GF-D8 (cell line): ENCODE measurements at places on chromosomes 11 and 22.

DNA sequence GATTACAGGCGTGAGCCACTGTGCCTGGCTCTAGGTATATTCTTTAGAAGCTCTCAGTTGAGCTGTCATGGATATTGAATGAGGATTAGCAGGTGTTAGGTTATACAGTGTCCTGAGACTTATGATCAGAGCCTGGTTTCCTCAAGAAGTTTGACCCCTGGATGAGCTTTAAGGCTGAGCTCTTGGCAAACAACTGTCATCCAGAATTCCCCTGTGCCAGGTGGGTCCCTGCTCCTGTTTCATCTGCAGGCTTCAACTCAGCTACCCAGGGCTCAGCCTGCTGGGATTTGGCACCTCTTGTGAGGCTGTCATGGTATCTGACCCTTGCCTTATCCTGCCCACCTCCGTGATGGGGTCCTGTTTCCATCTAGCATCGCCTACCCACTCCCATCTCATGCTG, 24.3 kb downstream of the SERPINH1 start:
- DNase-seq = no peak

GRCh38 chr11:77993902-77994301, 566 bp downstream of the INTS4 start:
- DNase-seq = no peak

GRCh38 chr11:69397732-69398131, 83.7 kb upstream of the LINC01488 start:
- DNase-seq = no peak

DNA sequence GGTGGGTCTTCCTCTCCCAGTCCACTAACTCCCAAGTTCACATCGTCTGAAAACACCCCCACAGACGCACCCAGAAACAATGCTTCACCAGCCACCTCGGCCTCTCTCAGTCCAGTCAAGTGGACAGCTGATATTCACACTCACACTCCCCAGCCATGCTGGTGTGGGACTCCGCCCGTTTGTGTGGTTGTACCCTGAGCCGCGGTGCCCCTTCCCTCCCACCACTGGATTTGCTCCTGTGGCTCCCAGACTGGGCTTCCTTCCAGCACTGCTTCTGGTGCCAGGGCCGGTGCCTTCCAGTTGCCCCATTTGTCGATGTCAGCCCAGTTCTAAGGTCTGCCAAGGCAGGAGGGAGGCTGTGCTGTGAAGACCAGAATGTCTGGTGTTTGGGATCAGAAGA, 37.9 kb upstream of the PLET1 start:
- no peak for DNase-seq

DNA sequence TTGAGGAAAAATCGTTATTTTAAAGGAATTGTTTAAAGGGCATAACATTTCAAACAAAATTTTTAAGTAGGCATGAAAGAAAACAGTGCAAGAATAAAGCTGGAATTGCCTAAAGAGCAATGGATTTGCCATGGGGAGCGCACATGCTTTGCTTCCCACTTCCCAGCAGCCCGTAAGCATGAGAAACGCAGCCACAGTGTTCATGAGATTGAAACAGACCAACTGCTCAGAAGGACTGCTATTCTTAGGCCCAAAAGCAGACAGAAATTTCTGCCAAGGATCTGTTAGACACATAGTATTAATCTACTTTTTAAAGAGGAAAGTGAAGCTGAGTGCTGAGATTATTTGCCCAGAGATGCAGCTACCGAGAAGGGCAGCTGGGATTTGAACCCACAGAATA, 34.2 kb upstream of the TSKU start:
- no peak for DNase-seq

GRCh38 chr11:26198532-26199096, 133.3 kb upstream of the ANO3 start:
- DNase-seq = no peak
